ENCODE measurements at places on chromosomes 6 and 20. TPM values are rescaled to one million over a fixed set of nuclear protein-coding genes. Genes with fewer than 3 reads are reported as not detected.

DNA sequence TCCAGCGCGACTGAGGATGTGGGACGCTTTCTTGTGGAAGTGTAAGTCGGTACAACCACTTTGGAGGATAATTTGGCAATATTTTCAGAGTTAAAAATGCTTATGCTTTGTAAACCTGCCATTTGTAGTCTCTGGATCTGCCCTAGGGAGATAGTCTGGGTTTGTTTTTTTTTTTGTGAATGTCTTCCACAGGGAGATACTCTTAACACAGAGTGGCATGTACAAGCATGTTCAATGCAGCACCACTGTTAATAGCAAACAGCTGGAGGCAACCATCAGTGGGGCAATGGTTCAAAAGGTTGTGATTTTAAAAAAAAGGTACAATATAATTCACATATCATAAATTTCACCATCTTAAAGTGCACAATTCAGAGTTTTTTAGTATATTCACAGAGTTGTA, 22.4 kb downstream of the SLC9A8 start:
- no peak for ATAC-seq

DNA sequence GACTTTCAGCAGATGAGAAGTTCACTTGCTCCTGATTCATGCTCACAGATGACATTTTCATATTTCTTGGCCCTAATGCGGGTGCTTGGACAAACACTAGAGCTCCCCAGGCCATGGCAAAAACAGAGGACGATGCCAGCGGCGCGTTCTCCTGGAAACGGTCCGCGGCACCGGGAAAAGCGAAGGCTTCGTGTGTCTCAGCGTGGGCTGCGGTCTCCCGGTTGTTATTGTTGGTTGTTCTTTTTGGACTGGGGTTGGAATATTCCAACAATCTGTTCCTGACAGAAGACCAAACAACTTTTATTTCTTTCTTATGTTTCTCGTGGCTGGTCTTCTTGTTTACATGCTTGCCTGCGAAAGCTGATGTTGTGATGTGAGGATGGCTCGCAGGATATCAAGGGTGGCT, 46.8 kb upstream of the NEDD9 start:
- no peak for ATAC-seq

The SLA2 gene
- not detected for total RNA-seq

The DDX43 gene
- total RNA-seq, result not detected

- ATAC-seq, result no peak
These were observed 13.6 kb upstream of the MYMX start for GRCh38 chr6:44202972-44203750.
